CD4-positive, alpha-beta T cell (primary cell): ENCODE measurements at places on chromosomes 5 and 9. TPM values are rescaled to one million over a fixed set of nuclear protein-coding genes. Genes with fewer than 3 reads are reported as not detected.

DNA sequence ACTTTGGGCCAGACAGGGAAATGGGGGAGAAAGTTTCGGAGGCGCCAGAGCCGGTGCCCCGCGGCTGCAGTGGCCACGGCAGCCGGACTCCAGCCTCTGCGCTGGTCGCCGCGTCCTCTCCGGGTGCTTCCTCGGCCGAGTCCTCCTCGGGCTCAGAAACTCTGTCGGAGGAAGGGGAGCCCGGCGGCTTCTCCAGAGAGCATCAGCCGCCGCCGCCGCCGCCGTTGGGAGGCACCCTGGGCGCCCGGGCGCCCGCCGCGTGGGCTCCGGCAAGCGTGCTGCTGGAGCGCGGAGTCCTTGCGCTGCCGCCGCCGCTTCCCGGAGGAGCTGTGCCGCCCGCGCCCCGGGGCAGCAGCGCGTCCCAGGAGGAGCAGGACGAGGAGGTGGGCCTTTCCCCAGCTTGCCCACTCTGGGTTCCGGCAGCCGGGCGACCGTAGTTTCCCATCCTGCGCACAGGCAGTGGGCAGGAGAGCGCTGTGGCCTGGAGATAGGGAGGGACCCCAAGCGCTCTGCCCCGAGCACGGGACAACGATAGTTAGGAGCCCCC is 516 bp downstream of the MAST4 start:
- H3K4me3 ChIP-seq = peak overlapping the region; percentile 12
- H3K27me3 ChIP-seq = peaks cover 33% of the 10 kb centered on the region
- no peak overlapping the region for H3K27ac ChIP-seq

KLHL9 gene
- total RNA-seq = 12.0 TPM

DNA sequence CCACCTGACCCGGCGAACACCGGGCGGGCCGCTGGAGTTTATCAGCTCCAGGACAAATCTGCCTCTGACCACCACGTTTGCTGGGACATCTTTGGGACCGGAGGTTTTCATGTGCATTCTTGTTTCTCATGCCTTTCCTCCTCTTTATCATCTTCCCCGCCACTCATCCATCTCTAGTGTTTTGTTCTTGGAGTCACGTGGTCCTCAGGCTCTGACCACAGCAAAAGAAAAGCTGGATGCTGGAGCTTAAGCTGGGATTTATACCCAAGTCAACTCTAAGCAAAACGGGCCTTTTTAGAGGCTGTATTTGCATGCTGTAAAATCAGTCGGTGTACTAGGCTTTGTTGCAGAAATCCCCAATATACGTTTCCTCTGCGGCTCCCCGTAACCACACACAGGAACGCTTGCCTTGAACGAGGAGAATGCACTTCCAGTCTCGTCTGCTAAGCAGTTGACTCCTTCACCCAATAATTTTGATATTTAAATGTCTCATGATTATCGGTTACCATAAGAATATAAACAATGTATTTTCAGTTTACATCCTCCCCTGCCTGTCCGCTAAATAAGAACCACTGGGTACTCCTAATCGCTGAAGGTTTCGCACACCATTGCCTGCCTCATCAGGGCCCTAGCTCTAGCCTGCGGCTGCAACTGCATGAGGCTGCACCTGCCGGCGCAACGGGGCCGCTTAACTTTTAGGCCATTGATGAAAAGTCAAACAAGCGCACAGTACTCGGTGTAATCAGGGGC is 560 bp upstream of the NDUFS6 start:
- H3K36me3 ChIP-seq = peaks cover 60% of the 10 kb centered on the region
- H3K4me3 ChIP-seq = peak overlapping the region; percentile 82
- H3K27me3 ChIP-seq = no peaks in the 10 kb centered on the region
- DNase-seq = peak; percentile 23
- peak overlapping the region; percentile 89 for H3K27ac ChIP-seq

CARTPT gene
- not detected for total RNA-seq

CARD9 gene
- 0.64 TPM for total RNA-seq

GRCh38 chr5:39370555-39371366 is 6.5 kb upstream of the C9 start:
- no peak for DNase-seq
- H3K4me1 ChIP-seq = no peaks in the 10 kb centered on the region
- no peak overlapping the region for H3K4me3 ChIP-seq
- H3K27me3 ChIP-seq = no peaks in the 10 kb centered on the region
- no peak overlapping the region for H3K27ac ChIP-seq

PRLR gene
- not detected for total RNA-seq

DNA sequence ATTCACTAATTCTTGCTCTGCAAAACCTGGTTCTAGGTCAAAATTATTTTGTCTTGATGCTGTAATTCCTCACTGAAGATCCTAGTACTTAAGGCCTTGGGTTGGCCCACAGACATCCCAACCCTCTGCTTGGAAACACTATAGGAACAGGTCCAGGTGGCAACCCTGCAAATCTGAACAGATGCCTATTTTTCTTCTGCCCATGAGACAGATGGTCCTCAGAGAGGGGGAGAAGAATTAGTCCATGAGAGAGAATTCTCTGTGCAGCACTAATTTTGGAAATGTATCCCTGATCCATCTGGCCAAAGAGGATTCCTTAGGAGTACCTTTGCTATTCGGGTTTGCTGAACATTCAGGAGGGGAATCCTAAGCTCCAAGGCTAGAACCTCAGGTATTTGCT is 156.3 kb downstream of the ELAVL2 start:
- no peaks in the 10 kb centered on the region for H3K27me3 ChIP-seq
- no peak for DNase-seq
- no peak overlapping the region for H3K27ac ChIP-seq
- no peaks in the 10 kb centered on the region for H3K36me3 ChIP-seq
- H3K4me3 ChIP-seq = no peak overlapping the region
- no peaks in the 10 kb centered on the region for H3K4me1 ChIP-seq

DNA sequence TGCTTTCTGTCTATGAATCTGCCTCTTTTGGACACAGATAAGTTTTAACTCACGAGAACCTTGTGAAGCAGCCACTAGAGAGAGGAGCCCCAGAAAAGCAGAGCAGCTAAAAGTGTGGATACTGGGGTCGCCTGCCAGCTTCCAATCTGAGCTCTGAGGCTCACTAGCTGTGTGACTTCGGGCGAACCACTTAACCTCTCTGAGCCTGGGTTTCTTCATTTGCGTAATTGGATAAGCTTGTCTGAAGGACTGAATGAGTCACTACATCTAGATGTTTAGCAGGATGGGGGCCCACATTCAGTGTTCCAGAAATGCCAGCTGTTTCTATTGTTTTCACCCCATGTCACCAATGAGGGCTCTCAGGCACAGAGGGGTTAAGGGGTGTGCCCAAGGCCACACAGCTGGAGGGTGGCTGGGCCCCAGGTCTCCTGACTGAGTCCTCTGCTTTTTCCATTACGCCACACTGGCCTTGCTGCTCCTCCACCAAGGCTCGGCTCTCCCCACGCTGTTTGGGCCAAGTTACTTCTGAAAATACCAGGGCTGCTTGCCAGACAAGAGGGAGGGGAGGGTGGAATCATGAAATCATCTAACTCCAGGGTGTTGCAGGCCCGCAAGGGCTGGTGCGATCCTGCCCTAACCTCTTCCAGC is 36.2 kb downstream of the SH3PXD2B start:
- no peak overlapping the region for H3K27ac ChIP-seq
- peaks cover 3% of the 10 kb centered on the region for H3K4me1 ChIP-seq
- no peaks in the 10 kb centered on the region for H3K27me3 ChIP-seq
- H3K36me3 ChIP-seq = no peaks in the 10 kb centered on the region
- DNase-seq = no peak

RELL2 gene
- total RNA-seq = 11.4 TPM

DNA sequence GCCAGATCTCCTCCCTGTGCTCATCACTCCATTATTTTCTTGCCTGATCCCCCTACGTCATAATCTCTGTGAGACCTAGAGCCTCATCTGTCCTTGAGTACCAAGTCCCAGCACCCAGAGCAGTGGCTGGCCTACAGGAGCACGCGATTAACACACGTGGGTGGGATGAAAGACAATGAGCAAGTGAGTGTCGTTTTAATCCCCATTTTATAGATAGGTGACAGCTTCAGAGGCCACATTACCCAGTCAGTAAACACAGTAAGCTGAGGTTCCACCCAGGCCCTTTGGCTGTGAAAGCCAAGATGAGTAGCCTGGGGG is 17.3 kb downstream of the TRUB2 start:
- no peaks in the 10 kb centered on the region for H3K27me3 ChIP-seq
- H3K27ac ChIP-seq = no peak overlapping the region
- H3K4me3 ChIP-seq = no peak overlapping the region
- DNase-seq = no peak
- H3K36me3 ChIP-seq = peaks cover 10% of the 10 kb centered on the region

SWI5 gene
- 3.0 TPM for total RNA-seq

LCN1 gene
- not detected for total RNA-seq

LCN10 gene
- total RNA-seq = not detected

ELAVL2 gene
- not detected for total RNA-seq

GRCh38 chr5:120874081-120874862 is 410.2 kb downstream of the PRR16 start:
- H3K4me3 ChIP-seq = no peak overlapping the region
- no peaks in the 10 kb centered on the region for H3K4me1 ChIP-seq
- no peaks in the 10 kb centered on the region for H3K27me3 ChIP-seq
- no peak overlapping the region for H3K27ac ChIP-seq

FAM221B gene
- total RNA-seq = not detected

PCDHB9 gene
- not detected for total RNA-seq

GRCh38 chr9:68619072-68619471 is 78.4 kb upstream of the TMEM252 start:
- H3K27me3 ChIP-seq = no peaks in the 10 kb centered on the region
- no peak for DNase-seq
- no peaks in the 10 kb centered on the region for H3K4me1 ChIP-seq
- no peaks in the 10 kb centered on the region for H3K36me3 ChIP-seq

GFI1B gene
- not detected for total RNA-seq

GRCh38 chr9:136671646-136672430 is 9.1 kb downstream of the EGFL7 start:
- H3K27me3 ChIP-seq = peaks cover 9% of the 10 kb centered on the region
- peaks cover 5% of the 10 kb centered on the region for H3K4me1 ChIP-seq
- no peak overlapping the region for H3K4me3 ChIP-seq
- peak; percentile 25 for DNase-seq
- no peaks in the 10 kb centered on the region for H3K36me3 ChIP-seq
